OCI-M1 (cell line): ENCODE measurements at places on chromosomes 3 and 15.
A peak's percentile ranks its signal among the peaks of the same experiment; 100 is the strongest.

DNA sequence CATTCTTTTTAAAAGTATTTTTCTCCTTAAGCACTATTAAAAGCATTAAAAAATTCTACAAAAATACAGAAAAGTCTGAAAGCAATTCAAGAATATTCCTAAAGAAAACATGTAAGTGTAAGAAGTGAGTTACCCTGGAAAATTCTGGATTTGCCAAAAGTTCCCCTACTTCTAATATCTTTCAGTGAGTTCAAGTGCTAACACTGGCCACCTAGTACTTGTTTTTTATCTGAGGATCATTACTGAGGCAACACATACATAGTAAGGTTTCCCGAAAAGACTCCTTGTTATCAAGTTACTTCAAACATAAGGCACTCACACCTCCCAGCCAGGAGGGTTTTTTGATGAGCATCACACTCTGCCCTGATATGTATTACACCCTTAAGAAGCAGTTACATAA lies 158.4 kb downstream of the TIGIT start:
- no peak for DNase-seq

DNA sequence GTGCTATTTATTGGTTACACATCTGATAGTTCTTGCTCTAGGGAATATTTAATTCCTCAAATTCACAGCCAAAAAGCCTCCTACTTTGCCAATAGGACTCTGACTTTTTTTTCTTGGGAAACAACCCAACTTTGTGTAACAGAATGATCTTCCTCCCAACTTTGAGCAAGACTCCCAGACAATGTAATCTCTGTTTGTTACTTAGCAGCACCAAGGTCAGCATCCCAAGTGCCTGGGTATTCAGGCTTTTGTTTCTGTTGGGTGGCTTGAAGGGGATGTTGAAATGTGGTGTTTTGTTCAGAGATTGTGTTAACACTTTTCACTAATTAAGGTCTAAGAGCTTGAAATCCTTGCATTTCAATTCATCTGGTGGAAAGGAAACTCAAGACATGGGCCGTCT lies 115.8 kb downstream of the ADAMTS9 start:
- no peak for DNase-seq

DNA sequence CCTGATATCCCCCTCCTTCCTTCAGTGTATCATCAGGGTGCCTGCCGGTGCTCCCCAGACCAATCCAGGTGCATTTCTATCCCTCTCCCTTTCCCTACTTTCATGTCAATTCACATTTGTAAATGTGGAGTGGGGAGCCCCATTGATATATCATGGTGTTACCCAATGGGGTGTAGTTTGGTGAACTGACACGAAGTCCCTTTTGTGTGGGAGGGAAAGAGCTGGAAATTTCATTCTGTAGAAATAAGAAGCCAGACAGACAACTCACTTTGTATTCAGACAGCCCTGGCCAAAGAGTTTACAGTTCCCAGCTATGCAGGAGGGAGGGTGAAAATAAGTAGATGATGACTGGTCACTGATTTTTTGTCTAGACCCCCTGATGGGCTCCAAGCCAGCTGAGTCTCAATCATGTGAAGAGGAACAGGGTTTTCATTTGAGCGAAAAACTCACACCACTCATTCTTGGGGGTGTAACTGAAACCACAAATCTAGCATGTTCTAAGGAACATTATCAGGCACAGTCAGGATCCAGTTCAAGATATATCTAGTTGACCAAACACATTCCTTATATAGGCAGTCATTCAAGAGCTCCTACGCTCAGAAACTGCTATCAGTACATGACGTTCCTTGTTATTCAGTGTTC lies 58.9 kb downstream of the LMCD1 start:
- DNase-seq = peak; percentile 93

DNA sequence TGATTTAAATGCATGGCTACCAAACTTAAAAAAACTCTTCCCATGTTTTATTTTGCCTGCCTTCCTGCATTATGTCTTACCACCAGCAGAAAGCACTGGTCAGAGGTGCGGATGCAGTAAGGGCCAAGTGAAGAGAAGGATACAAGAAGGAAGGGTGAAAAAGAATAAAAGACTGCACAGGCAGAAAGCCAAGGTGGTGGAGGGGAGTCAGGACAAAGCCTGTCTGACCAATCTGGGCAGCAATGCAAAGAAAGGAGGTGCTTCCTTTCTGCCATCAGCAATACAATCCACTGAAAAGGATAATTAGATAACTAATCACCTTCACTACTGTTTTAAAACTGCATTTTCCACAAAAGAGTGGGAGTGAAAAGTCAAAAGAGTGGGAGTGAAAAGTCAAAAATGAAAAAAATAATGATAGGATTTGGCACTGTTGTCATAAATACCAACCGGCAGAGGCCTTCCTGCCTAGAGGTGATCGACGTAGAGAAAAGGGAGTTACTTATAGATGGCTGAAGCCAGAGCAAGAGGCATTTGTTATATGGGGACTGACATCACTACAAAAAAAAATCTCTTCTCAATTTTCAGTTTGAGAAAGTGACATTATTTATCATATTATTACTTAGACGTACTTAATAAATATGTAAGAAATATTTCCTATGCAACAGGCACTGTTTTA lies 385.3 kb downstream of the TBC1D5 start:
- no peak for DNase-seq

DNA sequence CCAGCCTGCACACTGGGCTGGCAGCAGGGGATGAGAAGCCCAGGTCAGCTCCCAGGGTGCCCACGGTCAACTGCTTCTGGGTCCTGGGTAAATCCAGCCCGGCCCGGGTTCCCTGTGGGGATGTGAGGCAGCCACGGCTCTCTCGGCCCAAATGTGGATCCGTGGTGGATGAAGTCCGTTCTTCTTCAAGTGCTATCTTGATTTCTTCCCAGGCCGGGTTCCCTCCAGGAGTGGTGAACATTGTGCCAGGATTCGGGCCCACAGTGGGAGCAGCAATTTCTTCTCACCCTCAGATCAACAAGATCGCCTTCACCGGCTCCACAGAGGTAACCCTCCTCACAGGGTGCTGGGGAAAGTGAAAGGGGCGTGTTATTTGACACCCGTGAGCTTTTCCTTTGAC lies 16.1 kb downstream of the ALDH1A3 start:
- no peak for DNase-seq

DNA sequence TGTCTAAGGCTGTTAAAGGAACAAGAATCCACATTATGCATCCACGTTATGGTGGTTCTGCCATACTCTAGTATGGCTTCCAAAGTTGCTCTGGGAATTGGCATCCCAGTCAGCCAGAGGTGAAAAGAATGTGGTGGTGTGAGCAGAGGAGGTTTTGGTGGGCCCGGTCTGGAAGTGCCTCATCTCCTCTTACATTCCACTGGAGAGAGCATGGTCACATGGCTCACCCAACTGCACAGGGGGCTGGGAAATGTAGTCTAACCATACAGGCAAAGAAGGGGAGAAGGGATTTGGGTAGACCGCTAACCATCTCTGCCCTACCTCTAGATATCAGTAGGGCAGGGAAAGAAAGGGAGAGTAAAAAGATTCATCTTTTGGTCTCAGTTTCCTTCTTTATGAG lies 3.2 kb upstream of the HEG1 start:
- DNase-seq = no peak

DNA sequence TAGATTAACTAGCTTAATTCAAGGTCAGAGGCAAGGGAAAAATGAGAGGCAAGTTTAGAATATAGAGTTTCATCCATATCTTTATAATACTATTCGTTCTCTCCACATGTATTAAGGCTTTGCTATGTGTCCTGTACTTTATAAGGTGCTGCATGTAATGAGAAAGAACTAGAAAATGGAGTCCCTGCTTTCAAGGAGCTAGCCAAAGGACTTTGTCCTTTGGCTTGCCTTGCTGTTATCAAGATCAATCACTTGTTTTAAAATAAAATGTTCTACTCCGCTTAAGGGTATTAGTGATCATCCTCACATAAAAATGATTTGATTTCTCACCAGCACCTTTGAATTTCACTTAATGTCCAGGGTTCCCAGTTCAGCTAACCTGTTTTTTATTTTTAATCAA lies 470.9 kb downstream of the WDR72 start:
- no peak for DNase-seq

GRCh38 chr3:54120657-54121413 lies 1.5 kb upstream of the CACNA2D3 start:
- no peak for DNase-seq

DNA sequence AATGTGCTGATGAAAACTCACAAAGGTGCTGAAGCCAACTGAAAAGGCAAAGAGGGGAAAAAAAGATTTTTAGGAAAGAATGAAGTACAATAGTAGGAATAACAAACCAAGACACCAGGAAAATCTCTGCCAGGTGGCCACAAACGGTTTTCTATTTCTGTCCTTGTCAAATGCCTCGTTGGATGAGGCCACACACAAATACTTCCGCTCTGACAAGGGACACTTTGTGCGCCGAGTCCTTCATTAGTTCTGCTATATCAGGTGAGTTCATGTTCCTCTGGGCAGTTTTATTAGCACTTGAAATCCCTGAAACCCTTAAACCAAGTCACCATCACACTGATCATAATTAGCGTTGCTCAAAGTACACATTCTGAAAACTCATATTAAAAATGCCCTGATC lies 373.1 kb downstream of the VPS13C start:
- no peak for DNase-seq

DNA sequence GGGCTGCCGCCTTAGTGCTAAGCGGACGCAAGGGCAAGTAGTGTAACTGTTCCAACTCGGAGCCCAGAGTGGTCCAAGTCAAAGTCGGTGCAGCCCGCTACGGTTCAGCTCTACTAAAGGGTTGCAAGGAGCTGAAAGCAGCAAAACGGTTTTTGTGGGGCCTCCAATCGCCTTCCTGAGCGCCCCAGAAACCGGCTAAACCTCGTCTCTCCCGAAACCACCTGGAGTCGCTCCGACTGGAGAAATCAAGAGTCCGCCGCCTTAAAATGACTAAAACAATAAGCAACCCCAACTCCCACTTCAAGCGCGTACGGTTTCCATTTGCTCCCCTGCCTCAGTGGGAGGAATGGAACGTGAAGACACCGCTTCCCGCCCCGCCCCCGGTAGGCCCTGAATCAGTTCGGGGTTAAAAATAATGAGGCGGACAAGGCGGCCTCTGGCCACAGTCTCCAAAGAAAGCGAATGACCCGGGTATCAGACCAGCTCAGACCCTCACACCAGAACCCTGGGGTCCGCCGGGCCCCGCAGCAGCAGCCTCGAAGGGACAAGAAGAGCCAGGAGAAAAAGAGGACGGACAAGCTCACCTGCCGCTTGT lies 401 bp downstream of the SEC11A start:
- peak; percentile 67 for DNase-seq

DNA sequence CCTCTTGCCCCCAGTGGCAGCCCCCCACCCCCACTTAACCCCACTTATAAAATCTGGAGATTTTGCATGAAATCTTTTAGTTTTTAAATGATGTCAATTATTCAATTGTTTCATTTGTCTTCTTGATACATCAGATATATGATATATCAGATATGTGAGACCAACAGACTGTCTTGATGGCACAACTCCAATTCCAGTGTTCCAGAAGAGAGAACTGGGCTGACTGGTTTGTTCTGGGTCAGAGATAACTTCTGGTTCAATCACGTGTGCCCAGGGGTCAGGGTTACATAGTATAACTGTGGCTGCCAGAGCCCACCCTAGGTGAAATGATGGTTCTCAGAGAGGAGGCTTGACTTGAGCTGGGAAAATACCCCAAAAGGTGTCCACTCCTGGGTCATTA lies 32.4 kb upstream of the ATG7 start:
- DNase-seq = no peak

GRCh38 chr3:97988784-97989568 lies 16.7 kb upstream of the RIOX2 start:
- no peak for DNase-seq

GRCh38 chr15:67077641-67078215 lies 12.3 kb downstream of the SMAD3 start:
- no peak for DNase-seq

GRCh38 chr15:73784291-73784690 lies 31.1 kb upstream of the INSYN1 start:
- no peak for DNase-seq

DNA sequence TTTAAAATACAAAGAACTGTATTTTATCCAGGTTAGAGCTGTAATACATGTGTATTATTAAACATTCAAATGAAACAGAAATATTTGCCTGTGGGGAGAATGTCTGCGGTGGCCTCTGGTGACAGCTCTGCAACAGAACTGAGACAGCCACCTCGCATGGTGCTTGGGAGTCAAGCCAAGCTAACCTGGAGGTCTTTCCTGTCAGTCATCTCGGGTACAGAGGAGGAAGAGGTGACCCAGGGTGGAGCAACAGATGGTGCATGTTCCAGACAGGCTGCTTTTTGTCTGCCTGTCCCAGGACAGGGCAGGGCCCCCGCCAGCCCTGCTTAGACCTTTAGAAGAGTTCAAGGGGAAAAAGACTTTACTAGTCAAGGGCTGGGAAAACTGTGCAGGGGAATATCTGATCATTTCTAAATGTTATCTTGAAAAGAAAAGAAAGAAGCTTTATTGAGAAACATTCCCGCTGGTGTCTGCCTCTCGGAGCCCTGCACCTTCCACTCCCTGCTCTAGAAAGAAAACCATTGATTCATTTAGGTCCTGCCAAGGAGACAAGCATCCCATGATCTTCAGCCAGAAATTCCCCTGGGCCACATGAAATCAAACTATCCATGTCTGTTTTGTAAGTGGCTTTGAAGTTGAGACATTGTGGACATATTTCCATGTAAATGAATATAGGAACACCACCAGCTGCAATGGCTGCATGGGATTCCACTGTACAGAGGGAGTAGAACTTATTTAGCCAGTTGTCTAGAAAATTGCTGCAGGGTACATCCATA lies 5.5 kb upstream of the NR2E3 start:
- no peak for DNase-seq

DNA sequence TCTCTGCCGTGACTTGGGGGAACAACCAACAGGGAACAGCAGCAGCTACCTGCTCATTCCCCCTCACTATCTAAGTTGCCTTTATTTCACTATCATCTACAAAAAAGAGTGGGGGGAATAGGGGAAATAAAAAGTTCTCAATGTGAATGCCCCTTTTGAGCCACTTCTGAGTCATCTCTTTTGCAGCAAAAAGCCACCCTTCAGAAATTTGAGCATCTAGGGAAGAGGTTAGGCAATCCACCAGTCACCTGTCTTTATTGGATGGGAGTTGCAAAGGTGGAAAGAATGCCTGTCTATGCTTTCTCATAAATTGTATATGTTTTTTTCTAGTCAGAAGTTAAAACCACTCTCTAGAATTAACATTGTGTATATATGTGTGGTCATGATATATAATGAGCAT lies 41.1 kb downstream of the GPD1L start:
- no peak for DNase-seq

DNA sequence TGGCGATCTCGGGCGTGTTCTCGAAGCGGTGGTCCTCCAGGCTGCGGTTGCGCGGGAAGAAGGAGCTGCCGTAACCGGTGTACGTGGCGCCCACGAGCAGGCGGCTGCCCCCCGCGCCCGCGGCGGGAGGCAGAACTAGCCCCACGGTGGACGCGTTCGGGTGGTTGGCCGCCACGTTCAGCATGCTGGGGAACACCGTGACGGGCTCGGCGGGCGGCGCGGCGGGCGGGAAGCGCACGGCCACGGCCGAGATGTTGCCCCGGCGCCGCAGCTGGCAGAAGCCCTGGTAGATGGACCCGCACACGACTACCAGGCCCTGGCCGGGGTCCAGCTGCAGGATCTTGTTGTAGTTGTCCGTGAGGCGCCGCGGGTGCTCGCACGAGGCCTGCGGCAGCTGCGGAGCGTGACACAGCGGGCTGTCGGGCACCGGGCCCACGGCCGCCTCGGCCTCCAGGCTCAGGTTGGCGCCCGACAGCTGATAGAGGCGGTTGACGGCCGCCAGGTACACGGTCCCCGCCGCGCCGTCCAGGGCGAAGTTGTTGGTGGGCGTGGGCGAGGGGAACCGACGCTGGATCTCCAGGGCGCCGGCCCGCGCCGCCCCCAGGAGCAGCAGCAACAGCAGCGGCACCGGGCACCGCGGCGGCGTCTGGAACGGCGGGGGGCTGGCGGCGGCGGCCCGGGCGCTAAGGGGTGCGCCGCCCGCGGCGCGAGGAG lies 397 bp downstream of the PLXND1 start:
- no peak for DNase-seq
